NCI-H1092 (cell line): ENCODE measurements at places on chromosomes 7 and 10.

GRCh38 chr10:130771491-130771946 is 540.0 kb downstream of the TCERG1L start:
- no peak for DNase-seq

DNA sequence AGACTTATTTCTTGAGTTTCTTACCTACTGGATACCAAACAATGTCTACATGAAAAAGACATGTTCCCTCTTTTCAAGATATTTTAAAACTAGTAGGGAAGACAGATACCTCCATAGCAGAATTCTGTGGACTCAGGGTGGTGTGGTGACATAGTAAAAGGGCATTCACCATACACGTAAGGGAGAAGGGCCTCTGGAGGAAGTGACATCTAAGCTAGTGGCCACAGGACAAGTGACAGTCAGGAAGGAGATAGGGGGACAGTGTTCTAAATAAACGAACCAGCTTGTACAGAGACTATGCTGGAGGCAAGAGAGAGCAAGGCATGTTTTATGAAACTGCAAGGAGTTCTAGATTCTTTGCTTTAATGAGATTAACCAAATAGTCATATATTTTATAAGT is 321.7 kb upstream of the LRGUK start:
- no peak for DNase-seq

- no peak for DNase-seq
Measured at GRCh38 chr7:124796771-124797170, 31.2 kb upstream of the GPR37 start.

GRCh38 chr10:72259491-72260238 is 14.1 kb upstream of the DDIT4 start:
- DNase-seq: no peak

GRCh38 chr7:81234896-81235295 is 316.0 kb upstream of the SEMA3C start:
- DNase-seq: no peak
